Activated CD4-positive, alpha-beta T cell treated with anti-CD3 and anti-CD28 coated beads, Interleukin-2, amount 10 ng/mL, durations not matched to agents 7 days and 5 days (primary cell): ENCODE measurements at places on chromosomes 7 and 10.

DNA sequence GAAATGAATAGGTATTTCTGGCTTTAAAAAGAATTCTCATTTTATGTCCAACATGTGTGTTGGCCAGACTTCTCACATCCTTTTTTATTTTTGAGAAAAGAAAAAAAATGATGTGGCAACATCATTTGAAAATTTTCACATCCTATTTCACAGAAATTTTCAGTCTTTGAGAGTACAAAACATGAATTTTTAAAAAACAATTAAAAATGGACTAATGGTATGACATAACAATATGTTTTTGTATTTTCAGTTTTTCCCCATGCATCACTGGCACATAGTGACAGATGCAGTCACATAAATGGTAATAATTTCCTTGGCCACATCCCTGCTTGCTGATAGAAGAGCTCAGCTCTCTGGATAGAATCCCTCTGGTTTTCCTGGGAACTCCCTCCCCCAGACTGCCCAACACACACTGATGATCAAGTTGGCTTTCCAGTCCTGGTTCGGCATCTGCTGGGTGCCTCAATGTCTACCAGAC lies 188.5 kb upstream of the AGR3 start:
- no peak for DNase-seq

DNA sequence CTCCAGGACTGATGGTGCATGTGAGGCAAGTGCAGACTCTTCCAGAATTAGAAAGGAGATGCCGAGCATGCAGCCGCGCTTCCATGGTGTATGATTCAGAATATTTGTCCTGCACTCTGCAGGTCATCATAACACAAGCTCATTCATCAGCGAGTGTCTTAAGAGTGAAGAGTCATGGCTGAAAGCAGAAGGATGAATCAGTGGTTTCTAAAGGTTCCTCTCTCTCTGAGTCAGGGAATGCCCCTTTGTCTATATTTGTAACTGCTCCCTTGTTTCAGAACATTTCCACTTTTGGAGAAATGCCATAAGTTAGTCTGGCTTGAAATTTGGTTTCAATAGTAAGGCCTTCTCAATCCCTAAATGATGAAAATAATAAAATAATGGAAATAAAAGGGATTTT lies 52.3 kb downstream of the HECW1 start:
- DNase-seq = no peak

DNA sequence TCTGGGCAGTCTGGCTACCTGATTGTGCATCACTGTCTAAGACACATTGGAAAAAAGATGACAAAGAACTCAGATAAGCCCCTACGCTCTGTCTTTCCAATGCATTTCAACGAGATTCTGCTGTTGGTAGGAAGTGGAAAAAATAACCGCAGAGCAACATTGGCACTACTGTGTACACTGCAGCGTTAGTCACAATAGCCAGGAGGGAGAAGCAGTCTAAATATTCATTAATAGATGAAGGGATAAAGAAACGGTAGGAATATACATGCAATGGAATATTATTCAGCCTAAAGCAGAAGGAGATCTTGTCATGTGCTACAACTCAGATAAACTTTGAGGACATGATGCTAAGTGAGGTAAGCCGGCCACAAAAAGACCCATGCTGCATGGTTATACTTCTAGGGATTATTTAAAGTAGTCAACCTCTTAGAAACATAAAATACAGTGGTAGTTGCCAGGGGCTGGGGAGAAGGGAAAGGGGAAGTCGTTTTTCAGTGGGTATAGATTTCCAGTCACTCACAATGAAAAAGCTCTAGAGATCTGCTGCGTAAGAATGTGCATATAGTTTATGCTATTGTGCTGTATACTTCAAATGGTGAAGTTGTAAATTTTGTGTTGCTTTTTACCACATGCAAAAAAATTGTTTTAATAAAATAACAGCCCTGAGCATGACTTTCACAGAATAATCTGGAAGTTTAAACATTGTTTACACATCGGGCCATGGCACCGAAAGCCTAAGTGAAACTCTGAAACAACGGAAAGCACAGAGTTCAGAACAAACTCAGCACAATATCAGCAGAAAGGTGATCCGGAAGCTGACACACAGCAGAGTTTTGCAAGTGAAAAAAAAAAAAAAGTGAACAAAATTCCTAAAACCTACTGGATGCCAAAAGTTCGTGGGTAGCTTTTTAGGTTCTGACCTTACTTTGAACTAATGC lies 40.1 kb downstream of the ELMO1 start:
- peak; percentile 36 for DNase-seq

DNA sequence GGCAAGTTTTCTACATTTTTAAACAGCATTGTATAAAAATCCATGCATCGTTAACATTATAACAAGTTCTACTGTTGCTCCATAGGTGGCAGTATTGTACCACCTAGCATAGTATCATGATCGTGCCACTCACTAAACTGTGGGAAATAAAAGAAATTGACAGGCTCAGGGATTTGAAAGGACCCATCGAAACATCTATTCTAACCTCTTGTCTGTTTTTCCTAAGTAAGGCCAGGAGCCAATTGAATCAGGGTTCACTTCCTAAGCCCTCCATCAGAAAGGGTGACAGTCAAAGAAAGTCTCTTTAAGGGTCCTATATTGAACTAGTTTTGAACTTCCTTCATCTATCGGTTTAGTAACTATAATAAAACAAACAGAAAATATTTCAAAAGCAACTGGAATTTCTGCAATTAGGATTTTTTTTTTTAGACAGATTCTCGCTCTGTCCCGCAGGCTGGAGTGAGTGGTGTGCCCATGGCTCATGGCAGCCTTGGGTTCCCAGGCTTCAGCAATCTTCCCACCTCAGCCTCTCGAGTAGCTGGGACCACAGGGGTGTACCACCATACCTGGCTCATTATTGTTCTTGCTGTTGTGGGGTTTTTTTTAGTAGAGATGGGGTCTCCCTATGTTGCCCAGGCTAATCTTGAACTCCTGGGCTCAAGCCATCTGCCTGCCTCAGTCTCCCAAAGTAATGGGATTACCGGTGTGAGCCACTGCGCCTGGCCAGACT lies 9.4 kb downstream of the HACD1 start:
- DNase-seq = peak; percentile 52

- no peak for DNase-seq
These were observed 25.5 kb downstream of the TSPAN13 start for GRCh38 chr7:16779051-16779450.
